ENCODE measurements at places on chromosomes 5 and 9. TPM values are rescaled to one million over a fixed set of nuclear protein-coding genes. Genes with fewer than 3 reads are reported as not detected.

DNA sequence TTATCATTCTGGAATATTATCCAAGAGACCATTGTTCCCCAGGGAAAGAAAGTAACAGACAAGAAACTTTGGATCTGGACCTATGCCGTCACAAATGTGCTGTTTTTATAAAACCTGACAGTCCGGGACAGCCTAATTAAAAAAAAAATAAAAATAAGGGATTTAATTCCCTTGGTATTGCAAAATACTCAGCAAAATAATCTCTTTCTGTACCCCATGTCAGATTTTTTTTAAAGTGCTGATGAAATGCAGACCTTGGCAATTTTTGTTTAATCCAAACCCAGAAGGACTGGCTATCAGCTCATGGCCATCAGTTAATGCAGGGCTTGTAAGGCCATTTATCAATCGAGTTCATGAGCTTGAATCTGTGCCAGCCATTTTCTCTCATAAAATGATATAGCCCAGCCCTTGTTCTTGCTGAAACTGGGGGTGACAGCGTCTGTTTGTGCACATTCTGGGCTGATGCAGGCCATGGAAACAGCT, 162.7 kb upstream of the S1PR3 start:
- H3K4me3 ChIP-seq, result no peak overlapping the region
- H3K36me3 ChIP-seq, result no peaks in the 10 kb centered on the region
- no peak overlapping the region for H3K27ac ChIP-seq

- peak; percentile 10 for DNase-seq
- no peaks in the 10 kb centered on the region for H3K36me3 ChIP-seq
- H3K27me3 ChIP-seq, result no peaks in the 10 kb centered on the region
- H3K27ac ChIP-seq, result no peak overlapping the region
- H3K4me1 ChIP-seq, result no peaks in the 10 kb centered on the region
- H3K4me3 ChIP-seq, result no peak overlapping the region
These were observed 69.4 kb upstream of the COL5A1 start for GRCh38 chr9:134571946-134572917.

- H3K36me3 ChIP-seq, result no peaks in the 10 kb centered on the region
- no peak overlapping the region for H3K4me3 ChIP-seq
- no peak overlapping the region for H3K27ac ChIP-seq
- no peaks in the 10 kb centered on the region for H3K27me3 ChIP-seq
- DNase-seq, result no peak
These were observed 36.2 kb upstream of the POU5F2 start for GRCh38 chr5:93777620-93778019.

DNA sequence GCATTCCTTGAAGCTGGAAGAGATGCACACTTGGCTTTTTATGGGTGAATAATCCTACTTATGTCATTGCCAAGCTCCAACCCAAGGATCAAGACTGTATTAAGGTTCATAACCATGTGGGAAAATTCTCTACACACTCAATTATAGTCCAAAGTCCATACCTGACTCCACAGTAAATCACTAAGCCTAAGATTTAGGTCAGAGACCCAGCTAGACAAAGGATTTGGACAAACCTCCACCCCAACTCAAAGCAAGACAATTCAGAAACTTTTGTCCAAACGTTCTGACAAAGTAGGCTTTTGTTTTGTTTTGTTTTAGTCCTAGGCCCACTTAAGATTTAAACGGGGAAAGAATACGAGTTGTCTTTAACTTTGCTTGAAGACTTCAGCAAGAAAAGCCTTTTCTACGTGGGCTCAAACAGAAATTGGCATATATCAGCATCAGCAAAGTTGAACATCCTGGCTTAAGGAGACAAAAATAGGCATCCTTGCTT, 1.7 kb downstream of the MEGF9 start:
- peaks cover 63% of the 10 kb centered on the region for H3K4me1 ChIP-seq
- DNase-seq, result no peak
- peaks cover 6% of the 10 kb centered on the region for H3K36me3 ChIP-seq
- no peaks in the 10 kb centered on the region for H3K27me3 ChIP-seq

GRCh38 chr5:132472431-132472830, 18.1 kb downstream of the IRF1 start:
- H3K27ac ChIP-seq, result no peak overlapping the region
- H3K36me3 ChIP-seq, result no peaks in the 10 kb centered on the region
- peaks cover 86% of the 10 kb centered on the region for H3K4me1 ChIP-seq

- no peaks in the 10 kb centered on the region for H3K36me3 ChIP-seq
- no peaks in the 10 kb centered on the region for H3K4me1 ChIP-seq
- no peaks in the 10 kb centered on the region for H3K27me3 ChIP-seq
- no peak for DNase-seq
These were observed 50.9 kb upstream of the CEMIP2 start for GRCh38 chr9:71819115-71819739.

- peaks cover 20% of the 10 kb centered on the region for H3K4me1 ChIP-seq
- H3K27ac ChIP-seq, result peak overlapping the region; percentile 33
- no peaks in the 10 kb centered on the region for H3K36me3 ChIP-seq
- no peak overlapping the region for H3K4me3 ChIP-seq
- no peak for DNase-seq
These were observed 123.4 kb upstream of the STC2 start for GRCh38 chr5:173451651-173452050.

- H3K4me1 ChIP-seq, result peaks cover 16% of the 10 kb centered on the region
- H3K36me3 ChIP-seq, result no peaks in the 10 kb centered on the region
- peak; percentile 55 for DNase-seq
- peak overlapping the region; percentile 82 for H3K27ac ChIP-seq
- no peaks in the 10 kb centered on the region for H3K27me3 ChIP-seq
These were observed 28.4 kb upstream of the SSBP2 start for GRCh38 chr5:81779125-81779915.

DNA sequence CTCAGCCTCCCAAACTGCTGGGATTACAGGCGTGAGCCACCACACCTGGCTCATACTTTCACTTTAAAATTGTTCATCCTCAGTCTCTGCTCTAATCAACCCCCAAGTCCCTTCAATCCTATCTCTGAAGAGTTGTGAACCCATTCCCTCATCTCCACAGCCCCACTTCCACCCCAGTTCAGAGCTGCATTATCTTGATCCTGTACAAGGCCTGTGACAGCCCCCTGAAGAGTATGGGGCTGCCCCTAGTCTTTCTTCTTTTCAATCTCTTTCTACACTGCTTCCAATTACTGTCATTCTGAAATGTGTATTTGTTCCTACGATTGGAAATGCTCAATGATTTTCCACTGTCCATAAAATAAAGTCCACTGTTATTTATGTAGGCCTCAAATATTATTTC, 588.3 kb downstream of the RAB3C start:
- peaks cover 5% of the 10 kb centered on the region for H3K4me1 ChIP-seq
- no peaks in the 10 kb centered on the region for H3K27me3 ChIP-seq
- no peak overlapping the region for H3K4me3 ChIP-seq
- H3K36me3 ChIP-seq, result no peaks in the 10 kb centered on the region
- H3K27ac ChIP-seq, result no peak overlapping the region

DNA sequence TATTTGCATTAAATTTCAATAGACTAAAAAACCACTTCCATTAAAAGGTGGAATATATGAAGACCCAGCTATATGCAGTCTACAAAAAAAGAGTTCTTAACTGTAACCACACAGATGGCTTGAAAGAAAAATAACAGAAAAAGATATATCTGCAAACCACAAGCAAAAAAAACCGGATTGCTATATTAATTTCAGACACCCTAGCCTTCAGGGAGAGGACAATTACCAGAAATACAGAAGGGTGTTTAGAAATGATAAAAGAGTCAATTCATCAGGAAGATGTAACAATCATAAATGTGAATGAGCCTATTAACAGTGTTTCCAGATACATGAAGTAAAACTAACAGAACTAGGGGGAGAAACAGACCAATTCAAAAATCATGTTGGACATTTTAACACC, 56.9 kb upstream of the SMIM23 start:
- H3K4me1 ChIP-seq, result no peaks in the 10 kb centered on the region
- no peak for DNase-seq
- peaks cover 3% of the 10 kb centered on the region for H3K27me3 ChIP-seq
- no peak overlapping the region for H3K4me3 ChIP-seq
- no peak overlapping the region for H3K27ac ChIP-seq

GRCh38 chr9:114203410-114204140, 48.2 kb downstream of the COL27A1 start:
- no peak overlapping the region for H3K27ac ChIP-seq
- no peak for DNase-seq
- no peaks in the 10 kb centered on the region for H3K27me3 ChIP-seq
- no peak overlapping the region for H3K4me3 ChIP-seq

ACSL6 gene
- polyA plus RNA-seq, result 0.48 TPM

RNF183 gene
- polyA plus RNA-seq, result 0.30 TPM

EIF4E1B gene
- polyA plus RNA-seq, result 0.10 TPM
